HFFc6 (cell line): ENCODE measurements at places on chromosomes 3 and 15. TPM values are rescaled to one million over a fixed set of nuclear protein-coding genes. Genes with fewer than 3 reads are reported as not detected.

- DNase-seq: peak; percentile 56
- H3K36me3 ChIP-seq: no peaks in the 10 kb centered on the region
- H3K4me3 ChIP-seq: no peak overlapping the region
- H3K27me3 ChIP-seq: peaks cover 2% of the 10 kb centered on the region; the same call in 1 of the 2 replicates
These were observed 44.1 kb downstream of the LIPC start for GRCh38 chr15:58475573-58476524.

TUSC7 gene
- not detected in 3 replicates for total RNA-seq

DNA sequence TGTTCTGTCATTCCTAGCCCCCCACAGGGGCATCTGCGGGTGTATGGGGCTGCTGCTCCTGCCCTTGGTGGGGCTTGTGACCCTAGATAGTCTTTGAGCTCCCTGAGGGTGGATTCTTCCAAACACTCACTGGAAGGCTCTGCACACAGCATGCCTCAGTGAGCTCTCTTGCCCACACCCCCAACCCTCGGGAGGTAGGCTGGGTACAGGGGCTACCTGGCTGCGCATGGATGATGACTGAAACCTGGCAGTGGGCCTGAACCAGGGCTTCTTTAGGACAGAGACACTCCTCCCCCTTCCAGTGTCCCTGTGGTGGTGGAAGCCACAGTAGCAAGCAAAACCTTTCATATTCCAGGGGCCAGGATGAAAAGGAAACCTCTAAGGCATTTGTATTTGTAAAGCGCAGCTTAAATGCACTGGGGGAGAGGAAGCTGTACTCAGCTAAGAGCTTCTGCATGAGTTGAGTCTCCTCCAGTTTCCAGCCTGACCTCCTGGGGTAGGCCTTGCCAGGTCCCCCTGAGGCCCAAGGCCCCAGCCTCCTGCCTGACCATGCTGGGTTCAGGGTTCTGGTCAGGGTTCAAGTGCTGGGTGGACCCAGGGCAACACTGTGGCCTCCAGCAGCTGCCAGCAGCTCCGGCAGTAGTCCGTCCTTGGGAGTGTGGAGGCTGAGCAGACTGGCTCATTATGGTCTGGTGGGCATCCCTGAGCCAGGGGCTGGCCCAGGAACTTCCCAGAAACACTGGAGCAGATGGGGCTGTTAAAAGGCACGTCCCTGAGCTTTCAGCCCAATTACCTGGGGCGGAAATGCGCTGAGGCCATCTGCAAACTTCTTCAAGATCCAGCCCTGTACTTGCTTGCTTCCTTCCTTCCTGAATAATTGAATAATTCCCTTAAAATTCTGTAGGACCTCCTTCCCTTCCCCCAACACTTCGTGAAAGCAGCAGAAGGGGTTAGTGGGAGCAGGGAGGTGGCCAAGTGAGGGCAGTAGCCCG is 89.7 kb downstream of the HMG20A start:
- no peak overlapping the region for H3K27ac ChIP-seq
- no peak for DNase-seq
- H3K27me3 ChIP-seq: peaks cover 1% of the 10 kb centered on the region
- no peak overlapping the region for H3K4me3 ChIP-seq

DNA sequence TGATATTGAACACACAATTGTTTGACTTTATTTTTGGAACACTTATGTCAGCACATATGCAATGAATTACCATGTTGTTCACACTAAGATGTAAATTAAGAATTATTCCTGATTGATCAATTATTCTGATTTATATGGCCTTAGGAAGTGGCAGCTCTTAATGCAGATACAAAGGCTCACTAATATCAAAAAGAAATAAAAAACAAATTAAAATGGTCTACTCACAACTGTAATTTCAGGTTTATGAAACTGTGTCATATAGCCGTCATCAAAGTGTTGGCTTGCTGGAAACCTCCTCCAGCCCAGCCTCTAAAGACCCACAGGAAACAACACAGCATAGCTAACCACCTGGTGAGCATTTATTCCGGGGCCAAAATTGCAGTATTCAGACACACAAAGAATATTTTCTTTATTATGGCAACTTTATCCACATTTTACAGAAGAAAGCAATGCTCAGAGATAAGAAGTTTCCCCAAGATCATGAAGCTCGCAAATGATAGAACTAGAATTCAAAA is 33.4 kb downstream of the PDZRN3 start:
- no peak overlapping the region for H3K27ac ChIP-seq
- no peak for DNase-seq
- H3K27me3 ChIP-seq: no peaks in the 10 kb centered on the region
- H3K4me1 ChIP-seq: peaks cover 7% of the 10 kb centered on the region; the same call in 1 of the 2 replicates

DNA sequence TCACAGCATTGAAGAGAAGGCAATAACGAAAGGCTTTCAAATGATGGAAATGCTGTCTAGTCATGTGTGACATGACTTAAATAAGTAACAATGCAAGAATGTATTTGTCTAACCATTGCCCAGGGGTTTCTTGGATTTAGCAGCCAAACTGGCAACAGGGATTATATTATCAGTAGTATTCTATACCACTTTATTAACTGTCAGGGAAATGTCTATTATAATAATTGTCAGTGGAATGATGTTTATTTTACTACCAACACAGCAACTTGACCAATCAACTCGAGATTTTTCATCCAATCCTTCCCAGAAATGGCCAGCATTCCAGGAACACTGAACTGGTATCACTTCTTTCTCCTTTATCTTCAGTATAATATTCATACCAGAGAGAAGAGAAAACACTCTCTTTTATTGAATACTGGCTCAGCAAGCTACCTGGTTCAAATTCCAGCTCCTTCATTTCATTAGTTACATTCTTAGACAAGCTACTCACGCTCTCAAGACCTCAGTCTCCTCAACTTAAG is 66.2 kb downstream of the FOXP1 start:
- no peaks in the 10 kb centered on the region for H3K36me3 ChIP-seq
- no peak overlapping the region for H3K4me3 ChIP-seq
- DNase-seq: no peak
- peaks cover 38% of the 10 kb centered on the region for H3K4me1 ChIP-seq
- no peaks in the 10 kb centered on the region; the same call in 1 of the 2 replicates for H3K27me3 ChIP-seq
- H3K27ac ChIP-seq: no peak overlapping the region

ADIPOQ gene
- not detected in 3 replicates for total RNA-seq

DNA sequence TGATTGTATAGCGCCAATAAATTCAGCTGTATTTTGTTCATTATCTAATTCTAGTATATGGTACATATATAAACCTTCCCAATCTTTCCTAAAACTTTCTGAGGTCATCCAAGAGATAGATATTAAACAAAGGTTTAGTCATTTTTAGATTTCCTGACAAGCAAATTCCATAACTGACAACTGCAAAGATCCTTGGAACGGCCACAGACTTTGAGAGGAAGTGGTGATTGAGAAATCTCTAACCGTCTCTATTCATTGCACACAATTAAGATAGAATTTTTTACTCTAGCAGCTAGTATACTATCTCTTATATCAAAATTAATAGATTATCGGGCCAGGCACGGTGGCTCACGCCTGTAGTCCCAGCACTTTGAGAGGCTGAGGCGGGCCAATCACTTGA is 4.7 kb downstream of the CSNK1G1 start:
- peaks cover 12% of the 10 kb centered on the region for H3K36me3 ChIP-seq
- H3K27ac ChIP-seq: peak overlapping the region; percentile 34
- peaks cover 3% of the 10 kb centered on the region for H3K27me3 ChIP-seq
- peak; percentile 7 for DNase-seq
- H3K4me1 ChIP-seq: peaks cover 45% of the 10 kb centered on the region
- peak overlapping the region; percentile 40; the same call in 1 of the 2 replicates for H3K4me3 ChIP-seq

DNA sequence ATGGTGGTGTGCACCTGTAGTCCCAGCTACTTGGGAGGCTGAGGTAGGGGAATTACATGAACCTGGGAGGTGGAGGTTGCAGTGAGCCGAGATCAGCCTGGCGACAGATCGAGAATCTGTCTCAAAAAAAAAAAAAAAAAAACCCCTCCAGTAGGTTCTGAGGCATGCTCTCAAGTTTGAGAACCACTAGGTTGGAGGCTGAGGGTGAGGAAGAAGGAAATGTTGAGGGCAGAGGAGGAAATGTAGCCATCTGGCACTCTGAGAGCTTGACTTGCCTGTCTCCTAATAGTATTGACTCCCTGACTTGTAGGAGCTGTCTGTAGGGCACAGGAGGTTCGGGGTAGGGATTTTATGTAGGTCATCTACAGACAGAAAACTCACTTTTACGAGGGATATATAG is 204.6 kb downstream of the OPA1 start:
- no peak overlapping the region for H3K27ac ChIP-seq
- DNase-seq: no peak
- no peaks in the 10 kb centered on the region for H3K36me3 ChIP-seq
- peaks cover 23% of the 10 kb centered on the region for H3K27me3 ChIP-seq
- H3K4me3 ChIP-seq: no peak overlapping the region
- no peaks in the 10 kb centered on the region; the same call in 1 of the 2 replicates for H3K4me1 ChIP-seq

DNA sequence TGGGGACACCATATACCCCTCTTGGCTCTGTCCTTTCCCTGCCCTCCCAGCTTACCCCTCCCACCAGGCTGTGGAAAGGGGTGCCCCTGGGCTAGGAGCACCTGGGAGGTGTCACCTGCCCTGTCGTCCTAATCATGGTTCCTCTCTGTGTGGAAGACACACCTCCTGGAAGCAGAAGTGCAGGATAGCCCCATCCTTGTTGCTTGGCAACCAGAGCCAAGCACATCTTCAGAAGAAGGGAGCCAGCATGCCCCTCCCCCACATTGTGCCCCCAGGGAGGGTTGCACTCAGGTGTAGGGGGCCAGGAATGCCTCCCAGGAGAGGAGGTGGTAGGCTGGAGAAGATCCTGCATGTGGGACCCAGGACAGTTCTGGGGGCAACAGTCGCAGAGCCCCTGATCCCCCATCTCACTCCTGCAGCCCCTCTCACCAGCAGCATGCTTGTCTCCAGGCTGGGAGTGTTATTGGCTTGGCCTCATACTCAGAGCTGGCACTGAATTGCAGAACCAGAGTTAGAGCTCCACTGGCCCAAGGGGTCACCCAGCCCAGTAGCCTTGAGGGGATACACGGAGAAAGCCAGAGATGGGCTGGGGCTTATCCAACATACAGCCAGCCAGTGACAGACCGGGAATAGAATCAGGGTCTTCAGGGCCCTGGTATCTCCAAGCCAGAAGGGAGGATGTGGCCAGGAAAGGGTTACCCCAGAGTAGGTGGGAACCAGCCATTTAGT is 8.4 kb downstream of the RAB6B start:
- no peaks in the 10 kb centered on the region for H3K4me1 ChIP-seq
- no peak for DNase-seq
- H3K36me3 ChIP-seq: no peaks in the 10 kb centered on the region
- H3K27me3 ChIP-seq: peaks cover 29% of the 10 kb centered on the region
- H3K4me3 ChIP-seq: no peak overlapping the region

DNA sequence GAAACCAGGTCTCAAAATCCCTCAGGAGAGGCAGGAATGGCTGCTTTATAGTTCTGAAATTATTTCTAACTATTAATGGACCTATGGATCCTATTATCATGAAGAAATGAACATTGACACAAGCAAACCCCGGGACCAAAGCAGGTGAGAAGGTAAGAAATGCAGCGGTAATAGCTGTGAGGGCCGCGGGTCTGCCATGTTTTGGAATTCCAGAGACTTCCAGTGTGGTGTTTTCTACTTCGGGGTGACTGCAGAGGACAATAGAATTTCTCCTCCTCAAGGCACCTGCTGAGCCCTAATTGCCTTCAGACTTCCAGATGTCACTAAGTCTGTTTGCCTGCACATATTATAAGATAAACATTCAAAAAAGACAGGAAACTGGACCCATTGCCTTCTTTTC is 437.4 kb downstream of the GABRG3 start:
- no peak overlapping the region for H3K27ac ChIP-seq
- H3K27me3 ChIP-seq: 0 out of 2 replicates have a peak, but pooled peaks cover 2% of the 10 kb centered on the region
- H3K4me3 ChIP-seq: no peak overlapping the region
- H3K36me3 ChIP-seq: no peaks in the 10 kb centered on the region
- no peaks in the 10 kb centered on the region for H3K4me1 ChIP-seq
- no peak for DNase-seq

DNA sequence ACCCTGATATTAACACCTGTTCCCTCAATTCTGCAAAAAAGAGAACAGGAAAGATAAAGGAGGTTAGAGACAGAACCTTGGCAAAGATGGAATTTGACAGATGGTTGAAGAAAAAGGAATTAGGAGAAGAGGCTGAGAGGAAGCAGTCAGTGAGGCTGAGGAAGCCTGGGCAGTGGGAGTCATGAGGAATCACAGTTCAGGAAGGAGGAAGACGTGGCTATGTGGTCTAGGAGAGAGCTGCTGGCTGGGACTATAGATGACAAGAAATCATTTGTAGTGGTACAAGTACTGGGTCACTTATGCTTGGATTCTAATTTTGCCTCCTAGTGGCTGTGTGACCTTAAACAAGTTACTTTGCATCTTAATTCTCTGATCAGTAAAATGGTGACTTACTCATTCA is 49.0 kb downstream of the LARS2 start:
- H3K4me3 ChIP-seq: no peak overlapping the region
- H3K27ac ChIP-seq: no peak overlapping the region
- H3K36me3 ChIP-seq: no peaks in the 10 kb centered on the region
